ENCODE measurements at places on chromosomes 13 and 19. TPM values are rescaled to one million over a fixed set of nuclear protein-coding genes. Genes with fewer than 3 reads are reported as not detected.

ZNF541 gene
- not detected for total RNA-seq

ZSCAN4 gene
- not detected for total RNA-seq

SSC5D gene
- total RNA-seq = 1.2 TPM

SLC17A7 gene
- 0.46 TPM for total RNA-seq

KLK2 gene
- total RNA-seq = not detected

COX6B2 gene
- 4.3 TPM for total RNA-seq

LSR gene
- 10.4 TPM for total RNA-seq

UPK1A gene
- 0.99 TPM for total RNA-seq

TCF3 gene
- total RNA-seq = 54.2 TPM

PROZ gene
- not detected for total RNA-seq

CRX gene
- not detected for total RNA-seq

KLK12 gene
- not detected for total RNA-seq

PLIN4 gene
- total RNA-seq = 0.59 TPM

POLR2I gene
- 256 TPM for total RNA-seq

LACC1 gene
- total RNA-seq = 3.4 TPM

SPINT2 gene
- total RNA-seq = 323 TPM

ERICH6B gene
- not detected for total RNA-seq

NTN5 gene
- 0.30 TPM for total RNA-seq

FPR1 gene
- total RNA-seq = 0.07 TPM

ZNF415 gene
- not detected for total RNA-seq

CEACAM4 gene
- not detected for total RNA-seq

RCBTB1 gene
- total RNA-seq = 9.3 TPM

PLVAP gene
- not detected for total RNA-seq

OPA3 gene
- 13.1 TPM for total RNA-seq

RDH8 gene
- total RNA-seq = 0.43 TPM

OBI1 gene
- 9.6 TPM for total RNA-seq

LILRB1 gene
- total RNA-seq = 0.03 TPM

LYPD5 gene
- not detected for total RNA-seq

NCCRP1 gene
- 1.3 TPM for total RNA-seq

PDE4C gene
- total RNA-seq = 0.50 TPM

ZNF729 gene
- total RNA-seq = not detected

PLEKHF1 gene
- 11.0 TPM for total RNA-seq

OR7A17 gene
- total RNA-seq = not detected

HTR2A gene
- not detected for total RNA-seq

FBXO27 gene
- total RNA-seq = 4.6 TPM

CD79A gene
- 1.0 TPM for total RNA-seq

MYBPC2 gene
- total RNA-seq = not detected

FBXO17 gene
- total RNA-seq = 81.3 TPM

GYS1 gene
- total RNA-seq = 17.5 TPM

HIPK4 gene
- total RNA-seq = 0.32 TPM

ZNF285 gene
- 2.8 TPM for total RNA-seq

DCLK1 gene
- 1.0 TPM for total RNA-seq

SIGLEC10 gene
- not detected for total RNA-seq

SIGLECL1 gene
- total RNA-seq = not detected

MBD3L3 gene
- not detected for total RNA-seq
